Cortex of kidney (tissue), 1 donor: ENCODE measurements at places on chromosomes 7 and 10.

DNA sequence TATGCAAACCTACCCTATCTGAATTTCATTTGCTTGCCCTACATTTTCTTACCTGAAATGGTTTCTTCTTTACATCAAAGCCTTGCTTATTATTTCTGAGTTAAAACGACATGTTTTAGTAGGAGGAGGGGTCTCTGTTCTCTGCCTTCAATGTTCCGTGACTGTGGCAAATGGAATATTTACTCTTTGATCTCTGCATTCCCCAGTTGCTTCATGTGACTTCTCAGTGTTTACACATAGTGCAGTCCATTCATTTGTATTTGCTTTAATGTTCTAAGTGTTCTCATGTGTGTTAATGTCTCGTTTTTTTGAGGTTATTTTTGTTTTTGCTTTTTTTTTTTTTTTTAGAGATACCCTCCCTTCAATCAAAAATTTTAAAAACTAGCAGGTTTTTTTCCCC is 75.8 kb downstream of the GNAI1 start:
- no peak for DNase-seq

DNA sequence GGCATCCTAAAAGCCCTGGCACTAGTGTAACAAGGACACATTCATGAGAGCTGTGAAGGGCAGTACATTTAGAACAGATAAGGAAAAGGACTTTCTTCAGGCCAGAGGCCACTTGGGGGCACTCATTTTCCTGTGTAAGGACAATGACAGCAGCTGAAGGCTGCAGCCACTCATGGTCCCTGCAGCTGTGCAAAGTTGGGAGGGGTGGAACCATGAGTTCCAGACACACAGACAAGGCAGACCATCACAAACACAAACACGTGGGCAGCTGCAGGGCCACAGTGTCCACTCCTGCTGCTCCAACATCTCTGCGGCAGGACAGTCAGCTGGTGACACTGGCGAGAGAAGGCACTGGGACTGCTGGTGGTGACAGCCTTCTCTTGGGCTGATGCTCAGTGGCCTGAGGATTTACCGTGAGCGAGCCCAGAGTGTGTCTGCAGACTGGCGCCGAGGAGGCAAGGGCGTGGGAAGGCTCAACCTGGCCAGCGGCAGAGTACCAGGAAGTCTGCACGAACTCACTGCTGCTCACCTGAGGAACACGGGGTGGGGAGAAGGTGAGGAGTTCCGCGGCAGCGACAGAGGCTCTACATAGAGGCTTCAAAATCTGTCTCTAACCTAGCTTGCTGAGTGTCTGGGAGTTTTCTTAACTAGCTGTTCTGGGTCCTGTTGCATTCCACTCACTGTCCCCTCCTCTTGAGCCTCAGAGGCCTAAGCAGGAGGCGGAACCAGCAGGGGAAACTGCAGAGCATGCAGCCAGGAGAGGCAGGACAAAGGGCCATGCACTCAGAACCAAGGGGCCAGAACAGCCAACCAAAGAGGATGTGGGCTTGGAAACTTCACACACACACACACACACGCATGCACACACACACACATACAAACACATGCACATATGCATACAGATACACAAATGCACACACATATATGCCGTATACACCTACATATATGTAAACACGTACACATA is 76.5 kb upstream of the DDC start:
- DNase-seq: no peak

GRCh38 chr7:141562036-141562435 is 10.8 kb downstream of the AGK start:
- DNase-seq: no peak

DNA sequence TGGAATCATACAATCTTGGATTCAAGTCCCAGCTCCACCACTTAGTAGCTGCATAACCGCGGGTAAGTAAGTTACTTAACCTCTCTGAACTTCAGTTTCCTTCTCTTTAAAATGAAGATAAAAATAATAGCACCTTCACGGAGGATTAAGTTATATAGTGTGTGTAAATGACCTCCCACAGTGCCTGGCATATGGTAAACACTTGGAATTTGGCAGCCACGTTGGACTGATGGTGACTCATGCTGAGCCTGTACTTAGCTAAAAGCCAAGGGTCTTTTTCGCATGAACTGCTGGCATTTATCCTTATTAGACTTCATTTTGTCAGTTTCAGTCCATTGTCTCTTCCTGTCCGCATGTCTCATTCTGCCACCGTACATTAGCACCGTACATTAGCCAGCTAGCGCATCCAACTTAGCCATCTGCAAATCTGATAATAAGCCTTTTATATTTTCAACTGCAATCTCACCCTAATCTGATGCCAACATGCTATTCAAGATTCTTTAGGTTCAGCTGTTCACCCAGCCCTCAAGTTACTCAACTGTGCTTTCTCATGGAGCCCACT is 11.2 kb downstream of the SLC13A4 start:
- DNase-seq: no peak

- DNase-seq: no peak
These were observed 408.8 kb upstream of the FZD8 start for GRCh38 chr10:36050763-36051499.

- DNase-seq: no peak
These were observed 83.2 kb downstream of the SLC16A9 start for GRCh38 chr10:59626523-59626869.

DNA sequence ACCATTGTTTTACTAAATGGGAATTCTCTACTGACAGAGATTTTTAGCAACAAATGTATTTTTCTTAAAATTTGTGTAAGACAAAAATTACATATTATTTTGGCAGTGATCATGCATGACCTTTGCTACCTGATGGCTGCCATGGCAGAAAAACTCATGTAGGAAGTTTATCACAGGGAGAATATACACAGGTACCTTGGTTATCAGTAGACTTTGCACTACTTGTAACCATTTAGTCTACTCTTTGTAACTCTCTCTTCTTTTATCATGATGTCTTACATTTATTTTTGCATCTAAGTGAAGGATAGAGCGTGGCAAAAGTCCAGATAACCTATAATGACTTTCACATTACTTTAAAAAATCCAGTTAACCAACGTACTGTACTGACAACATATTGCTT is 34.1 kb downstream of the REEP3 start:
- no peak for DNase-seq

- no peak for DNase-seq
These were observed 4.0 kb downstream of the GPR15LG start for GRCh38 chr10:84177541-84178141.

- no peak for DNase-seq
These were observed 101.0 kb upstream of the NFE2L3 start for GRCh38 chr7:26051021-26051420.

GRCh38 chr7:22832401-22832800 is 9.8 kb upstream of the TOMM7 start:
- DNase-seq: no peak

DNA sequence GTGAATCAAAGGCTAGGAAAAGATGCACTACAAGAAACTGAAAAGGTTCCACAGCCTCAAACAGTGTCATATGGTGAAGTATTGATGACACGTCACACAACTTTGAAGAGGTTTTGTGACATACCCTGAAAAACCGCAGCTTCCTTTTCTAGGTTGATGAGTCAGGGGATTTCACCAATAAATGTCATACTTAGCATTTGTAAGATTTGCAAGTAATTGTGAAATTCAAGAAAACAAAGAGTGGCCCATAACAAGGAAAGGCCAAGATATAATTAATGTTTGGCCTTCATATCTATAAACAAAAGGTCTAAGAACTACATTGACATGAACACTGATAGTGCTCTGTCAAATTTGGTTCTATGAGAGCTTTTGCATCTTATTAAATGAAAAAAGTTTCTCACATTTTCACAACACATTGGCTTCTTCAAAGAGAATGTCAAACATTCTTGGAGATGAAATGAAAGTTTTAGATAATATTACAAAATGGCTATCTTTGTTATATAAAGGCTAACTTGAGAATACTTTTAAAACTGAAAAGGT is 62.0 kb upstream of the NAMPT start:
- DNase-seq: no peak

GRCh38 chr10:86308056-86308455 is 58.5 kb downstream of the GRID1 start:
- no peak for DNase-seq

GRCh38 chr7:33831389-33832141 is 73.8 kb upstream of the BMPER start:
- no peak for DNase-seq

GRCh38 chr10:13803566-13804554 is 217.1 kb downstream of the PRPF18 start:
- DNase-seq: no peak

DNA sequence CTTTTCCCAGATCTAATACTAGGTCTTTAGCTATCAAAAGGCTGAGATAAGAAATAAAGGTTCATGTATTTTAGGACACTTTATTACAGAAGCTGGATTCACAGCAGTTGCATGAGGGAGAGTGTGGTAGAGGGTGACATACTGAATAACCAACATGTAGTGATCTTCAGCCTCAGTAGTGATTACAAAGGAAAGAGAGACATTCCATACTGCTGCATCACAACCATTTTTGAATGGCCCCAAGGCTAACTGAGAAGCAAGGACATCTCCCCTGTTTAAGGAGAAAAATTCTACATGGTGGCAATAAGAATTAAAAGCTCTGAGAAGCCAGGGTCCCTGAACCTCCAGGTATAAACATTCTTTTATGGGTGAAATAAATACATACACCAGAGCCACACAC is 35.3 kb downstream of the COG5 start:
- no peak for DNase-seq
